NAMALWA (cell line): ENCODE measurements at places on chromosomes 1 and 21.

DNA sequence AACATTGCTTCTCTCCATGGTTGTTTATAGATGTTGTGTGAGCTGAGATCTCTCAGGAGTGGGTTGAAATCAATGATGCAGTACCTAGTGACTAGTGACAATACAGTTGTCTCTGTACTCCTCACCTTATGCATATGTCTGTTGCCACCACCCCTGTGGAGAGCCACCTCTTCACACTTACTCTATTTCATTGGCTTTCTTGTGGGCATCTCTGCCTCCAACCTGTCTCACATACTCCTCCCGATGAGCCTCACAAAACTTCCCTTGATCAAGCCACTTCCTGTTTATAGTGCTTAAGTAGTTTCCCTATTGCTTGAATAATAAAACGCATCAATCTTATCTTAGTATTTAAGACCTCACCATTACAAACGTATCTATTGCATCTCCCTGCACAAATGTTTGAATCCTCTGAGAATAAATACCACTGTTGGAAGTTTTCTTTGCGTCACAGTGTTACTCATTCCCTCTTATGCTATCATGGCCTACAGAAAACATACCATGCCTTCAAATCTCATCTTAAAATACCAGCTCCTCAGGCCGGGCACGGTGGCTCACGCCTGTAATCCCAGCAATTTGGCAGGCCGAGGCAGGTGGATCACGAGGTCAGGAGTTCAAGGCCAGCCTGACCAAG is 54.7 kb upstream of the GREM2 start:
- no peak for DNase-seq

DNA sequence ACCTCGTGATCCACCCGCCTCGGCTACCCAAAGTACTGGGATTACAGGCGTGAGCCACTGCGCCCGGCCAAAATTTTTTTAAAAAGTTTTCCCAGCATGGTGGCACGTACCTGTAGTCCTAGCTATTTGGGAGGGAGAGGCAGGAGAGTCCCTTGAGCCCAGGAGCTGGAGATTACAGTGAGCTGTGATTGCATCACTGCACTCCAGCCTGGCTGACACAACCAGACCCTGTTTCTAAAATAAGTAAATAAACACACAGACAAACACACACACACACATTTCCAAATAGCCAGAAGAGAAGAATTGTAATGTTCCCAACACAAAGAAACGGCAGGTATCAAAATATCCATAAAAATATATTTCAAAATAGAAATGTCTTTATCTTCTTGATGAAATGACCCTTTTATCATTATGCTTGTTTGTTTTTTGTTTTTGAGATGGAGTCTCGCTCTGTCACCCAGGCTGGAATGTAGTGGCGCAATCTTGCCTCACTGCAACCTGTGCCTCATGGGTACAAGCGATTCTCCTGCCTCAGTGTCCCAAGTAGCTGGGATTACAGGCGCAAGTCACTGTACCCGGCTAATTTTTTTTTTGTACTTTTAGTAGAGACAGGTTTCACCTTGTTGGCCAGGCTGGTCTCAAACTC is 9.3 kb downstream of the HES2 start:
- DNase-seq: no peak

GRCh38 chr1:155205969-155206593 is 1.6 kb downstream of the THBS3 start:
- no peak for DNase-seq

GRCh38 chr1:76865696-76866286 is 1.5 kb upstream of the ST6GALNAC5 start:
- no peak for DNase-seq

DNA sequence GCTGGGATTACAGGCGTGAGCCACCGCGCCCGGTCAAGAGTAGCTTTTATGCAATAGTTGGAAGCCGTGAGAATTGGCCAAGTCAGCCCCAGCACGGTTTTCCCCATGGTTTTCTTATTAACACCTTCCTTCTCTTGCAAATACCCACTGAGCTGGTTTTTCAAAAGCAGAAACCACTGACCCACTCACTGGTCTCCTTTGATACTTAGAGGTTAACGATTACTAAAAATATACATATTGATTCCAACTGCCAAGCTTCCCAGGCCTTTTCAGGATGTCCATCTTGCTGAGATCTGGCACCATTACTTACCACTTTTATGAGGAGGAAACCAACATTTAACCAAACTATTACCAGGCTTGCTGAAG is 25.9 kb upstream of the TARDBP start:
- DNase-seq: no peak

GRCh38 chr1:175072099-175072951 is 4.7 kb downstream of the TNN start:
- no peak for DNase-seq

- peak; percentile 48 for DNase-seq
Measured at GRCh38 chr1:248618878-248619277, 16.0 kb downstream of the OR2T11 start.

GRCh38 chr1:182700351-182700709 is 15.9 kb upstream of the RGS8 start:
- no peak for DNase-seq
